ENCODE measurements at places on chromosomes 6 and 20. TPM values are rescaled to one million over a fixed set of nuclear protein-coding genes. Genes with fewer than 3 reads are reported as not detected.

Gene TCF21
- 0.05 TPM for total RNA-seq

Gene GPX5
- not detected for total RNA-seq

Gene RAE1
- 39.1 TPM for total RNA-seq

Gene VSX1
- 0.09 TPM for total RNA-seq

Gene KCNK17
- 1.0 TPM for total RNA-seq

Gene KCNK5
- total RNA-seq, result 3.9 TPM

Gene HLA-DOA
- total RNA-seq, result 38.8 TPM

Gene CCN5
- 0.05 TPM for total RNA-seq

Gene SLC22A2
- total RNA-seq, result not detected

Gene CST4
- total RNA-seq, result 0.80 TPM

Gene NANP
- 3.7 TPM for total RNA-seq

Gene PRSS16
- 76.2 TPM for total RNA-seq

Gene PRSS35
- total RNA-seq, result 1.7 TPM

Gene CRYBG1
- 12.2 TPM for total RNA-seq

Gene TTPAL
- 4.1 TPM for total RNA-seq

Gene TNXB
- 2.1 TPM for total RNA-seq

Gene TRIM10
- 0.57 TPM for total RNA-seq

Gene NFATC2
- 2.4 TPM for total RNA-seq

Gene EBF4
- 2.9 TPM for total RNA-seq

Gene LIME1
- 80.5 TPM for total RNA-seq

Gene FAM217A
- under 0.01 TPM for total RNA-seq

Gene LPA
- 0.14 TPM for total RNA-seq

Gene CAGE1
- 0.09 TPM for total RNA-seq

Gene ALDH8A1
- total RNA-seq, result 0.42 TPM

Gene HLA-G
- total RNA-seq, result 1.7 TPM

Gene HLA-DOB
- 18.8 TPM for total RNA-seq

Gene OR2H1
- total RNA-seq, result not detected

Gene NKAPL
- 0.52 TPM for total RNA-seq

Gene GJA1
- 14.6 TPM for total RNA-seq

Gene RAMACL
- total RNA-seq, result 0.28 TPM

Gene RHAG
- total RNA-seq, result 2.8 TPM
